ENCODE measurements at places on chromosomes 13 and 19.
A peak's percentile ranks its signal among the peaks of the same experiment; 100 is the strongest.

- DNase-seq = no peak
These were observed 501 bp downstream of the APLP1 start for GRCh38 chr19:35868823-35869326.

DNA sequence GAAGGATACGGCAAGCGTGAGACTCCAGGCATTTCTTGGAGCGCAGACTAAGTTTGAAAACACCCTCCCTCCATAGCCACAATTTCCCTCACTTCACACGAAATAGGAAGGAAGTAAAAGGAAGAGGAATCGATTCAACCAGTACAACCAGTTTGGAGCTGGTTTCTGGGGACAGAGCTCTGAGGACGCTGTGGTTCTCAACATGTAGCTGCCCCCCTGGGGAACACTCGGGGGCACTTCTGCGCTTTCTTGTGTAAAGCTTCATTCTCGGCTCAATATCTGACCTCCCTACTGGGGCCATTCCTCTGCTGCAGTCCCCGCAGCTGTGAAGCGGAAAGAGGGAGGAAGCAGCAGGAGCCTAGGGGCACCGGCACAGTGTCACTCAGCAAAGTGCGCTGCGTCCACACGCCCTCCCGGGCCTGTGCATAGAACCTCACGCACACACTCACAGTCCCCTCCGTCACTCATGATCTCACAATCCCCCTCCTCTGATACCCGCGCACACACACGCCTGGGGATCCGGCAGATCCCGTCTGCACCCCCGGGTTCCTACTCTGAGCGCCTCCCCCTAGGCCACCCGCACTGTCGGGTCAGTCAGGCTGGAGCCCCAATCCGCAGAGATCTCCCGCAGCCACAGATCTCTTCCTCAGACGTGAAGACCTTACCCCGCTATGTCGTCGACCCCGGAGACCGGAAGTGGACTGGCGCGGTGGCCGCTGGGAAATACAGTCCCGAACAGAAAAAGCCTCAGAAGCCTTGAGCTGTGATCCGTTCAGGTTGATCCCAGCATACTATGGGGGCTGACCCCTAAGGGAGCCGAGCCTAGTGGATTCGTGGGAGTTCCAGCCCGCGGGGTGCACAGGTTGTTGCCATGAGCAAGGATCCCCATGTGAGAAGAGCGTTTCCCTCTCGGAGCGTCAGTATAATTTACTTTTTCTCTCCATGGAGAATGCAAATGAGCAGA, at the start of gene ZNF780A:
Gene ZNF780A (minus strand): TSS at position 703 of the 964 bp plus-strand sequence. CDS start 6,190 bp downstream, outside the sequence.
- DNase-seq = peak; percentile 54

GRCh38 chr13:98401934-98402333, 175.0 kb downstream of the STK24 start:
- no peak for DNase-seq

DNA sequence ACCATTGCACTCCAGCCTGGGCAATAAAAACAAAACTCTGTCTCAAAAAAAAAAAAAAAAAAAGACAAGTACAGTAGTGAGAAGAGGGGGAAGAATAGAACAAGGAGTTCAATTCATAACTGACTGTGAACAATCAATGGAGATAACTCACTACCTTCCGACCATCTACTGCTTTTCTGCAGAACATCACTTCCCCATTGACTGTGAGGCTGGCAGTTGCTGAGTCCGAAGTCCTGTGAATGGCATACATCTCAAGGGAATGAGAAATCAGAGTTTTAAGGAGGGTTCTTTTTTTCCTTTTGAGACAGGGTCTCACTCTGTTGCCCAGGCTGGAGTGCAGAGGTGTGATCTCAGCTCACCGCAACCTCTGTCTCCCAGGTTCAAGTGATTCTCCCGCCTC, 11.2 kb downstream of the ZNF565 start:
- DNase-seq = no peak

DNA sequence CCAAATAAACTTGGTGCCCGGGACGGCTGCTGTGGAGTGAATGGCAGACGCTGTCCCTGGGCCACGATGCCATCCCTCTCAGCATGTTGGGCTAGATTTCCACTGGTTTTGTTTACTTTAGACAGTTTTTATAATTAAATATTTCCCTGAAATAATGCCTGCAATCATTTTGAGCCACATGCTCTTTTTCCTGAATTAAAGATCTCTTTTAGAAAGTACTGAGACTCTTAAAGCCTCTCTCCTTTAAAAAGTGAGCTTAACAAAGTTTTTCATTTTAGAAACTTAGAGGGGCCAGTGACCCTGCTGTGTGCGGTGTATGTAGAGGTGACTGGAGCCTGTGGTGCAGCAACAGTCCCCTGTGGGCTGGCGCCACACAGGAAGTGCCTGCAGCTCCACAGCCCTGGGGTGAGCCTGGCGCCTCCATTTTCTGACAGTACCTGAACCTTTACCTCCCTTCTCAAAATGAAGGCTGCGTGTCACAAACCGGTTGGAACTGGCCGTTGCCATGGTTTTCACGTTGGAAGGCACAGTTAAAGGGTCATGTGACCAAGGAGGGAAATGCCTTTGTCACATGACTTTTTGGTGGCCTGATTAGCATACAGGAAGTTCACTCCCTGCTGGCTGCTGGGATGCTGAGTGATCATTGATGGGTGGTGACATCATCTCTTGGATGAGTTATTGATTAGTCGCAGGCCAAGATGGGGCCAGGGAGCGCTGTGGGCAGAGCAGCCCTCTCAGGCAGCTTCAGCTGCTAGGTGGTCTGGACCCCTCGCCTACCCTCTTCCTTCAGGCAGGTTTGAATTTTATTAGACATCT, 26.3 kb downstream of the TSSK6 start:
- peak; percentile 88 for DNase-seq

GRCh38 chr13:48233046-48233888, at the start of gene ITM2B:
Gene ITM2B (plus strand): TSS chr13:48233206. CDS start chr13:48233361, 155 bp downstream.
- DNase-seq = peak; percentile 69

DNA sequence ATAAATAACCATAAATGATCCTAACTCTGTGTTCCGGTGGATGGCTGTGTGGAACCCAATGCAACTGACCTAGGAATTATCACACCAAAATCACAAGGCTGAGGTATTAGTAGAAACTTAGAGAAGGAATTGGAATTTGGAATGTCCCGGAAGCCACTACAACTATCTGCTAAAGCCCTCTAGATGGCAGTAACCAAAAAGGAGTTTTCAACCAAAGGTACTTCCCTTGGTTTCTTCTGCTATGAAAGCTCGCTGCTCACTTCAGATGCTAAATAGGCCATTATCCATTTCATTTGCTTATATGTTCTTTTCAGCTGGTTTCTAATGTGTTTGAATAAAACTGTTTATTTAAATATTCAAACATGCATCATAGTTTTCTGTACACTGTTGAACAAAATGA, 1589.1 kb upstream of the SPRY2 start:
- DNase-seq = peak; percentile 53

DNA sequence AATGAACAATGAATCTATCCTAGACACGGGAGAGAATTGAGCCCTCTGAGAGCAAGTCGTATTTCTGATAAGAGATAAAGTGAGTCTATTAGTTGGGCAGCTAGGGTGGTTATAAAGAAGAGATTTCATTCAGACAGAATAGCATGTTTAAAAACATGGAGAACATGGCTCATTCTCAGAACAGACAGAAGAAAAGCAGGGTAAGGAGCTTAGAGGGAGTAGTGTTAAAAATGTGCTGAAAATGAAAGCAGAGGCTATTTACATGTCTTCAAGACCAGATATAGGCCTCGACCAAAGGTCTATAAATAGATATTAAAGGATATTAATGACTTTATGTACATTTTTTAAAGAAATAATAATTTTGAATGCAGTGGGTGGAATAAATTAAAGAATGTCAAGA, 149.5 kb downstream of the SLITRK1 start:
- DNase-seq = no peak

GRCh38 chr19:32256341-32256975, 89.0 kb upstream of the ZNF507 start:
- no peak for DNase-seq

- no peak for DNase-seq
These were observed 549.5 kb upstream of the ARGLU1 start for GRCh38 chr13:107117327-107118012.

- DNase-seq = peak; percentile 5
These were observed 523.5 kb upstream of the MIR17HG start for GRCh38 chr13:90824032-90824431.

GRCh38 chr19:37990362-37990761, 83.4 kb downstream of the SIPA1L3 start:
- no peak for DNase-seq

DNA sequence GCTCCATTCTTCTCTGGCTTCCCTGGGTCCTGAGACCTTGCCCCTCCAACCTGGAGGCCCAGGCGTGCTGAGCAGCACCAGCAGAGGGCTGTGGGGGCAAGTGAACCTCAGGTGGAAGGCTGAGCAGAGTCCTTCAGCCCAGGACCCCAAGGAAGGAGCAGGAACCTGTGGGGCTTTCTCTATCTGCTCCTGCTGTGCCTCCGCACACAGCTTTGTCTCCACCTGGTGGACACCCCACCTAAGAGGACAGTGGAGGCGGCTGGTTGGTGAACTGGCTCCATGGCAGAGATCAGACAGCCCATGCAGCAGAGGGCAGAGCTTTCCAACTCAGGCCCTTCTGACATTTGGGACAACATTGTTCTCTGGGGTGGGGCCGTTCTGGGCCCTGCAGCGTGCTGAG, 19.7 kb downstream of the ZFR2 start:
- peak; percentile 23 for DNase-seq

GRCh38 chr13:109569958-109570711, 216.2 kb downstream of the IRS2 start:
- no peak for DNase-seq

GRCh38 chr13:104025303-104025702, 959.1 kb upstream of the SLC10A2 start:
- no peak for DNase-seq
